ENCODE measurements at places on chromosomes 1 and 21.

- peak; percentile 74 for DNase-seq
Measured at GRCh38 chr1:92476071-92476631, 10.6 kb downstream of the GFI1 start.

DNA sequence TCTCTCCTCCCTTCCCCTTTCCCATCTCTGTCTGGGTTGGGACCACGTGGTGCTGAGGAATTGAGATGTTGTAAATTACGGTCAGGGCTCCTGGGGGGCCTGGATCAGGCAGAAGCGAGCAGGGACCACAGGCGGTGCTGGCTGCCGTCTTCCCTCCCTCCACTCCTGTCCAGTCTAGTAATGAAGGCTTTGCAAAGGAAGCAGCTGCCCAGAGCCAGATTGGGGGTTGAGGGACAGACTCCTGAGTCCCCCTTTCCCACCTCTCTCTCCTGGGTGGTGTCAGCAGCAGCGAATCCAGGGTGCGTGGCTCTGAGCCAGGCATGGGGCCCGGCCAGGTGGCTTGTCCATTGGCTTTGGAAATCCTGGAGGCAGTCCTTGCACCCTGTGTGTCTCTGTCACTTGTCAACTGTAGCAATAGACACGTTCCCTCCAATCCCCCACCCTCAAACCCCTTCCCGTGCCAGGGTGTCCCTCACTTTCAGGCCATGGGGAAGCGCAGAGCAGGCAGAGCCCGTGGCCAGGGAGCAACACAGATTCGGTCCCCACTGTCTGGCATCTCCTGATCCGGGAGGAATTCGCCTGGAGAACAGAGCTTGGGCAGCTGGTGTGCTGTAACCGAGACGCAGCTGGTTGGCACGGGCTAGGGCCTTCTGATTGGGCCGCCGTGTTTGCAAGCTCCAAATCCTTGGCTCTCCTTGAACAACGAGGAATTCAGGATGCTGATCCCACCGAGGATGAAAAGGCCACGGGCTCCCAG lies 64.8 kb upstream of the WNT4 start:
- DNase-seq, result no peak

DNA sequence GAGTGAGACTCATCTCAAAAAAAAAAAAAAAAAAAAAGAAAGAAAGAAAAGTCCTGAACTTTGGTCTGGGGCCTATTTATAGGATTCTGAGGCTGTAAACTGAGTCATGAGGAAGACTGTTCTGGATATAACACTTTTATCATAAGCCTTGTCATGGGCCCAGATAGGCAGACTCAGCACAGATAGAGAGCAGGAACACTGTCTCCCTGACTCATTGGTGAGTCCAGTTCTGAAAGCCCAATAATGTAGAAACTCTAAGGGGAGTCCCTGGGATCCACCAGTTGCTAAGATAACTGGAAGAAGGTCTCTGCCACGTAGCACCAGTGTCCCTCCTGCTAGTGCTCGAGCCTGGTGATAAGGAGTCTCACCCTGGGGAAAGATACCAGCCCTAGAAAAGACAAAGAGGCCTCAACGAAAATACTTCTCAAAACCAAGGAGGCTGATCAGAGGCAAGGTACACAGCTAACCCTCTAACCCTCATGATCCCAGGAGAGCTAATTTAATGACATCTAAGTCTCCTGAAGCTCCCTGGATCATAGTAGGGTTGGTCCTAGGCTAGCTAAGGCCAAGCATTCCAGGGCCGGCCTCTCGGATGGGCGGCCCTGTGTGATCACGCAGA lies 43.5 kb downstream of the LPAR3 start:
- DNase-seq, result no peak

DNA sequence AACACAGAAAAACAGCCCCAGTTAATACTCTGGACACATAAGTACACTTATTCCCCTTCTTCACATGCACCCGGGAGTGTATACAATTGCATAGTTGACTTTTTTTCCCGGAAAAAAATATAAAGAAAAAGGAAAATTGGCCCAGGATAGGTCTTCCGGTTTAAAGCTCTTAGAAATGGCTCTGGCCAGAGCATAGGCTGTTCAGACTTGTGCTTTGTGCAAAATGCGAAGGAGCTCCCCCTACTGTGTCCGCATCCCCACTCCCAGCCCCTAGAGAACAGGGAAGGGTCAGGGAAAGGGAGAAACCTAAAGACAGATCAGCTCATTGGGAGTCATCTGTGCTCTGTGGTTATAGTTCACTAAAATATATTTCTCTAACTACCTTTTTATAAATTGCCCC lies 5.5 kb upstream of the MTMR11 start:
- DNase-seq, result no peak

GRCh38 chr1:61334718-61335589 lies 252.6 kb downstream of the NFIA start:
- DNase-seq, result no peak

DNA sequence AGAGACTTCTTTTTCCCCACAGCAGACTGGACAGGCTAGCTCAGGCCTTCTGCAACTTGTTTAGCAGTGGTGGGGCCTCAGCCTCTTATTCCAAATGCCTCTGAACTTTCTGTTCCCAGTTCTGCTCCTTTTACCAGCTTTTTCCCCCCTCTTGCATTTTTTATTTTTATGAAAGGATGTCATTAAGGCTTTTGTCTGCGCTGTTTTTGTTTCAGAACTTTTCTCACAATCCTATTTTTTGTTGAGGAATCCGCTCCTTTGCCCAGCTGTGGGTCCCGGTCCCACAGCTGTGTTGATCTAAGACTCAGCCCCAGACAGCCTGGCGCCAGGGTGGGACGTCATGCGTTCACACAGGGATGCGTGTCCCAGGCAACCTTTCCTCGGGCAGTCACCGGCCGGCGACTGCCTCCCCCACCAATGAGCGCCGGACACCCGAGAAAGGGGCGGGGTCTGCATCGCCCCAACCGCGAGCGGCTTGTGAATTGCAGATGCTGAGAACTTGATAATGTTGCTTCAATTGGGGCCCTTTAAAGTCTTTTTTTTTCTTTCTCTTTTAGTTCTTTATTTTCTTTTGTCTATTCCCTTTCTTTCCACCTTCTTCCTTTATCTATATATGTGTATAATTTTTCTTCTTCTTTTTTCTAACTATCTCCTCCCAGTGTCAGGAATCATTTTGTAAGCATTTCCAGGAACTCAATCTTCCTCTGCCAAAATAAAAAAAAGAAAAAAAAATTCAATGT lies 3.0 kb upstream of the ID3 start:
- peak; percentile 80 for DNase-seq

GRCh38 chr1:26701266-26701994 lies 5.6 kb downstream of the ARID1A start:
- no peak for DNase-seq

DNA sequence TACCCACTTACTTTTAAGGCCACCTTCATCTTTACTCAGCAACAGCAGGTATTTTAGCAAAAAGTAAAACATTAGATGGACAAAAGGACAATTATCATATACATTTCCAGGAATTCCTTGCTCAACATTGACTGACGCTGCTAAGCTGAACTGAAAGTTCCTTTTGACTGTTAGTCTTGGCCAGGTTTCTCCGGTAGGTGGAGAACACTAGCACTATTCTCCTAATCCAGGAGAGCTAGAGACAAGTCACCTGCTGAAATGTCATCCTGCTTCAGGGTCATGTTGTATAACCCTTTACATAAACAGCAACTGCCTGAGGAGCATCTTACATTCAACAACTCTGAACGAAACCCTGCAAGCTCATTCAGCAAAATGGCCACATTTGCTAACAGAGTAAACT lies 109.0 kb upstream of the ESRRG start:
- DNase-seq, result no peak

DNA sequence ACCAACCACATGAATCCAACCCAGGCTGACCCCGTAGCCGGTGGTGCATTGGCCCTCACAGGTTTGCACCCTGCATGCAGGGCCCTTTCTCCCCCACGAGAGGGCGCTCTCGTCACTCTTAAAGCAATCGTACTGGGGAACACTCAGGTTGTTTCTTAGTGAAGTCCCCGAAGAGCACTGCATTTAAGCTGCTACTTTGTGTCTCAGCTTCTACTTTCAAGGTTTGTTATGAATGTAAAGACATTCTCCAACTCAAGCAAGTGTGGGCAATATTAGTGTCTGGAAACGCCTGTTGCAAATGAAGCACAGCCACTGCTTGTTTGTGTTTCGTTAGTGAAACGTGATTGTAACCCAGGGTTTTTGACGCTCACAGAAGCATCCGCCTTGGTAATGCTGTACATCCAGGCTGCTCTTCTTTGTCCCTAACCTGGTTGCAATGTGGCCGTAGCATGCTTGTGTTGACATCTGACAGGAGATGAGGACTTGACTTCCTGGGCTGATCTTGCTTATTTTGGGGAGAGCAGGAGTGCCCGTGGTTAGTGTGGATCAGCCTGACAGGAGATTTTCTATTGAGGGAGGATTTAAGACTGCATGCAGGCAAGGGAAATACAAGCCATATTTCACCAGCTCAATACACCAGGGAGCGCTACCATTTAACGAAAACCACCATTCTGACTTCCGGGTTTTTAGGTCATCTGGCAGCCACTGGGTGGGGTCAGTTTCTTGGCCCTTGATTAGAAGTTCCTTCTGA lies 79.8 kb downstream of the ST6GALNAC3 start:
- DNase-seq, result peak; percentile 91

DNA sequence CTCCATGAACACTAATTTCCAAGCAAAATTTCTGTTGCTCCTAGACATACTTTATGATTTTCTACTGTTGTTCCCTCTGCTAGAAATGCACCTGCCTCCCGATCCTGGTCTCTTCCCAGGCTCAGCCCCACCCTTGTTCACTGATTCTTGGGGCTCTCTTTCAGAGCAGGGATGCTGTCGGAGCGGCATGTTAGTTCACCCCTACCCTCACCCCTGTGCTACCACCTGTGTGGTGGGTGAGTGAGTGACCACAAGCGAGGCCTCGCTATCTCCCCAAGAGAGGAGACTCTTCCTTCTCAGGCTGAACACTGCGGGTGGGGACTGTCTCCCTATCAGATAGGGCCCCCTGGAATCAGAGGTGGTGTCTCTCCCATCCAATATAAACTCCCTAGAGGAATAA lies 4.9 kb upstream of the S100A8 start:
- DNase-seq, result no peak

GRCh38 chr1:207004931-207005830 lies 27.4 kb downstream of the C1orf116 start:
- DNase-seq, result peak; percentile 71

GRCh38 chr1:241077386-241078147 lies 279.4 kb downstream of the RGS7 start:
- no peak for DNase-seq

DNA sequence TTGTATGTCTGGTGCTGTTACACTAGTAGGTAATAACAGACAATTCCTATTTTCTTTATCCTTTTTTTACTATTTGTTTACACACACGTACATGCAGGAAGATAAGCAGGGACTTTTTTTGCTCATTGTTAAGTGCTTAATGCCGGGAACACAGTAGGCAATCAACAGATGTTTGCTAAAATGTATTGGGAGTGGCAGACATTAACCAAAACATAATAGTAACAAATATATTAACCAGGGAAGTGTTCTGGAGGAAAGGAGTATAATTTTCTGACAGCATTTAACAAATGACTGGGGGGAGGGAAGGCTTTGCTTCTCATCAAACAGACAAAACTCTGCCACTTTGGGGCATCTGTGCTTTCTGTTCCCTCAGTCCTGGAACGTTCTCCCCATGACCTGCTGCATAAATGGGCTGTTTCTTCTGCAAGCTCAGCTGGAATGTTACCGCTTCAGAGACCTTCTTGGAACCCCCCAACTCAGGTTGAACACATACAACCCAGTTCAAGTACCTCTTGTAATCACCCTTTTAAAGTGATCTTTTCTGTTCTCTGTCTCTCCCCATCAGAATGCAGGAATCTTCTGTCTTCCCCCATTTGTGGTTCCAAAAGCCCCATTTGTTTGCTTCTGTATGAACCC lies 2.1 kb downstream of the CR1L start:
- no peak for DNase-seq

DNA sequence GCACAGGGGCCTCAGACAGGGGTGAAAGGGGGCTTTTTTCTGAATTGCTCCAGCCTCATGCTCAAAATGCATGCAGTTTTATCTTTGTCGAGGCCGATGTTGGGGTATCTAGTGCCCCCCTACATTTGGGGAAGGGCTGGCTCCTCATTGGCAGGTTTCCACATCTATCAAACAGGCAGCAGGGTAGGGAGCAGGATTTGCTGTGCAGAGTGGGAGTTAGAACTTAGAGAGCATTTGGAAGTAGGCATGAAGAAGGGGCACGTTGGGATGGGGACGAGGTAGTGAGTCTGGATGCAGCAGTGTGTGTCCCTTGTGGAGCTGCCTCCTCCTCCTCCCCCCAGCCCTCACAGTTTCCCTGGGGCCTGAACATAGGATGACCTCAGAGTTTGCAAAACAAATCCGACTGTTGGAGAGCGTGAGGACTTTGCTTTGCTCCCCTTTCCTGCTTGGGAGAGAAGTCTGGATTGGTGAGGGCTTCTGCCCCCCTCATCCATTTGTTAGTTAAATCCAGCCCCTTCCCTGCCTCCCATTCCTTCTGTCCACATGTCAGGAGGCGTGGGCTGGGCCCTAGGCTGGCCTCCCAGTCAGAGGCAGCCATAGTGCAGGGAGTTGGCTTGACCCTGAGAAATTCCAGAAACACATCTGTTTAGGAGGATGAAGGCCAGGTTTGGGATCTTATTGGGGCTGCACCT lies 36.9 kb upstream of the GPR37L1 start:
- no peak for DNase-seq

- DNase-seq, result no peak
Measured at GRCh38 chr1:248818505-248819374, 7.0 kb downstream of the SH3BP5L start.

DNA sequence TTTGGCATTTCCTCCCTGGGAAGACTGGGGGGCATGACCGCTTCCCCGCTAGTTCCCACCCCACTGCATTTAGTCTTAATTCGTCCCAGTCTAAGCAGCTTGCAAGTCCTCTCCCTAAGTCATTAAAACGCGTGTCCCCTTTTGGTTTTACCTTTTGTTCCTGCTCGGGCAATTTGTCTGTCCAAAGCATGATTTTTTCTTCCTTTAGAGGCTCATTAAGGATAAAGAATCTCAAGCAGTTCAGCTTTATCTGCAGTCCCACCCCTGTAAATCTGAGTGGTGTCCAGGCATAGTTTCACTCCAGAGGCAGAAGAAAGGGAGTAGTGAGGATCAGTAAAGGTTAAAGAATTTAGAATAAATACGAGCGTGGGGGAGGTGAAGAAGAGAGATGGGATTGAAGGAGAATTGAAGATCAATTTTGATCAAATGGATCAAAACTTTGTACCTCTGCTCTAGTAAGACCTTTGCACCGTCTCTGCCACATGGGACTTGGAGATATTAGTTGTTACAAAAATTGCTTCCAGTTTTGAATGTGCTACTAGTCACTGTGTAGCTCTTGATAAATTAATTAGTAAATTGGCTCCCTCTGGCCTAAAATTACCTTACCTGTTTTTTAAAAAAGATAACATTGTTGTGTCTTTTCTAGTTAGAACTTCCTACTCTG lies 989 bp upstream of the ETV3 start:
- DNase-seq, result no peak
